CD4-positive, alpha-beta T cell treated with Interleukin-4 for 4 hours (primary cell): ENCODE measurements at places on chromosomes 6 and 20.
A peak's percentile ranks its signal among the peaks of the same experiment; 100 is the strongest.

DNA sequence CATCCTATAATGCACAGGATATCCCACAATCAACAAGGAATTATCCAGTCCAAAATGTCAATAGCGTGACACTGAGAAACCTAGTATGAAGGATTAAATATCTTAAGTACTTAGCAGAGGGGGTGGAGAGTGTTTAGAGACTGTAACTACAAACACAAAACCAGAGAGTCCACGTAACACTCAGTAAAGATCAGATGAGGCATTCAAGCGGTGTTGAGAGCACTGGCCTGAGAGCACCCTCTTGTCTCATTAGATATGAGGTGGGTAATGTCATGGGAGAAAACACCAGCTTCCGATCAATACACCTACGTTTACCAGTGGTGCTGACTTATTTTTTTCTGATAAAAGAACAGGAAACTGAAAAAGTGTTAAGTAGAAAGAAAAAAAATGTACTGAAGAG lies 2.3 kb downstream of the FAM184A start:
- DNase-seq: peak; percentile 34

- no peak for DNase-seq
These were observed 2.3 kb downstream of the BMP6 start for GRCh38 chr6:7727946-7728854.

DNA sequence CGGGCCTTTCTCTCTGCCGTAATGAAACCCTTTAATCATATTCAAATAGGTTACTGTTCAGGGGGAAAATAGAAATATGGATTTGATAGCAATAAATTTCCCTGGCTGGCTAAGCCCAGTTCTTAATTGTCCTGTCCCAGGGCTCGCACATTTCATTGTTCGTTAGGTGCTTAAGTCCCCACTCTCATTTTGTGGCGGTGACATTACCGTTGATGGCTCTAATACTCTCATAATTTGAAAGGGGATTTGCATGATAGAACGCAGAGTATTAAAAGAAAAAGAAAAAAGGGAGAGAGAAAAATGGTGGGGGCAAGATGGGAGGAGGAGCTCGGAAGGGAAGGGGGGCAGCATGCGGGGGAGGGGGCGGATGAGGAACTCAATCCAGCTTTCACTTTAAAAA lies 79.1 kb upstream of the FOXP4 start:
- DNase-seq: no peak

DNA sequence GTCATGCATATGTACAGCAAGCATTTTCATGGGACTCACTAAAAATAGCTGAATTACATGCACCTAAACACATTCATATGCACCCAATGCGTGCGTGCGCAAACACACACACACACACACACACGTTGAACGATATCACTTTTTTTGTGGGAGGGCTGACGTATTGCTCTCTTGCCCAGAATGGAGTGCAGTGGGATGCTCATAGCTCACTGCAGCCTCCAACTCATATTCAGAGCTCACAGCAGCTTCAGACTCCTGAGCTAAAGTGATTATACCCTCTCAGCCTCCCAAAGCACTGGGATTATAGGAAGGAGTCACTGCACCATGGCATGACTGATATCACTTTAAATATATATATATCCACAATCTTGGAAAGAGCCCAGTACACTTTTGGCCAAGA lies 620.4 kb upstream of the MANEA start:
- no peak for DNase-seq

GRCh38 chr6:151058021-151058733 lies 181.6 kb upstream of the AKAP12 start:
- no peak for DNase-seq

DNA sequence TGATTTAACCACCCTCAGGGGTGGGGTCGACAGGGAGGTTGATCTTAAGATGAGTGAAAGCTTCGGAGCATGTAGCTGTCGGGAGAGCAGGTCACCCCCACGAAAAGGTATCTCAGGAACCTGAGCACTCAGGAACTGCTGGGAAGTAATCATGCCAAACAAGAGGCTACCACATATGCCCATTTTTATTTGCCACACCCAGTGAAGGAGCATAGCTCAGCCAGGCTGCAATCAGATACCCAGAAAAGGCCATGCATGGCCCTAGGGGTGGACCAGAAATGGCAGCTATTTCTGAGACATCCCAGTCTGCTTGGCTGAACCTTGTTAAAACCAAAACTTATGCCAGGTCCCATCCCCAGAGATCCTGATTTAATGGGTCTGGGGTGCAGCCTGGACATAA lies 72.7 kb upstream of the ISM1 start:
- DNase-seq: no peak

DNA sequence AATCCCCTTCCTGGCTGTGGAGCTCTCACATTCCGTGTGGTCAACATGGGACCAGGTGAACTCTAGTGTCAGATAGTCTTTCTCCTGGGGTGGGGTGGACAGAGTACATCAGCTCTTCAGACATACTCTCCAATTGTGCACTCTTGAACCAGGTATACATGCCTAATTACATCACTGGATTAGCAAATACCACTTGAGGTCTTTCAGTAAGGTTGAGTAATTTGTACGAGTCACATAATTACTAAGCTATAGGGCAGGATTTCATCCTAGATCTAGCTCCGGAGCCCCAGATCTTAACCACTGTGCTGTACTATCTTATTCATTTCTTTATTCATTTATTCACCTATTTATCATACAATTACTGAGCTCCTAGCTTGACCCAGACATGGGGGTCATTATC lies 821.3 kb downstream of the TFAP2A start:
- no peak for DNase-seq
